ENCODE measurements at places on chromosomes 11 and 22.

DNA sequence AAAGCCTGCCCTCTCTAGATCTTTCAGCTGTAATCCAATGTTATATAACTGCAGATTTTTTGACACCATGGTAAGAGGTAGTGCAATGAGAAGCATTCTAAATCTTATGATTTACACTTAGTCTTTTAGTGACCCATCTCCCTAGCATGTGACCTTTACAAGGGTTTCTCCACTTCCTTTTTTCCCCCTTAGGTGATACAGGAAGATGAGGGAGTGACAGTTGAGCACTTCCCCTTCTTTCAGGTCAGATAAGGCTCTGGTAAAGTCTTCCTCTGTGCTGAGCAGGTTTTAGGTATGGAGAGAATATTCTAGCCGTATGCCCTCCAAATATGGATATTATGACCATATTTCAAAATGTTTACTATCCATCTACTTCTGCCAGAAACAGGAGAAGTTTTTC lies 753.6 kb downstream of the JRKL start:
- DNase-seq, result no peak

DNA sequence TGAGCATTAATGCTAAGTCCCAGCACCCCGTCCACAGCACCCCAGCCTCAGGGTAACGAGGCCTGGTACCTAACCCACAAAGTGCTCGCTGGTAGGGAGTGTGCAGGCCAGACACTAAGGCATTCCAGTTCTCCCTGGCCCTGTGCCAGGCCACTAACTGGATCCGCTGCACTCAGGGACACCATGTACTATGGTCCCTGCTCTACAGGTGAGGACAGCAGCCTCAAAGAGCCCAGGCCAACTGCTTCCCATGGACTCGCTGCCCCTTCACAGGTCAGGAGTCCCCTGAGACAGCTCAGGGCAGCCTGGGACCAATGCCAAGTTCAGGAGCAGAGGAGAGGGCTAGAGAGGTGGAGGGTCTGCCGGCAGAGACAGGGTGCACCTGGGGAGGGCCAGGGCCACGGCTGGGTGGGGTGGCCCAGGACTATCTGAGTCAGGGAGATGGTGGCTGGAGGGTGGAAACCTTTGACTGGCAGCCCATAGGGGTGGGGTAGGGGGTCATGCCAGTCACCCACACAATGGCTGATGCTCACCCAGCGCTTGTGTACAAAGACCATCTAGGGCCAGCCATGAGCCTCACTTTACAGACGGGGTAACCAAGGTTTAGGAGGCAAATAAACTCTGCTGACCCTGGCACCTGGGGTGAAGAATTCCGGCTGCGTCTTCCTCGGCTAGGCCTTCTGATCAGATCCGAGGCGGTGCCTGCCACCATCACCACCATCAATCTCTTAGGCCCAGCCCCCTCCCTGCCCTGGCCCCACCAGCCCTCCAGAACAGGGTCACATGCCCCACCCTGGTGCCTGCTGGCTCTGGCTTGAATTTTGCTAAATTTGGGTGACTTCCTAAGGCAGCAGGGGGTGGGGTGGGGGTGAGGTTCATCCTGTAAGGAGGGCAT lies 5.6 kb downstream of the OSBPL5 start:
- DNase-seq, result peak; percentile 24

GRCh38 chr11:33317662-33318061 lies 60.5 kb downstream of the HIPK3 start:
- no peak for DNase-seq

DNA sequence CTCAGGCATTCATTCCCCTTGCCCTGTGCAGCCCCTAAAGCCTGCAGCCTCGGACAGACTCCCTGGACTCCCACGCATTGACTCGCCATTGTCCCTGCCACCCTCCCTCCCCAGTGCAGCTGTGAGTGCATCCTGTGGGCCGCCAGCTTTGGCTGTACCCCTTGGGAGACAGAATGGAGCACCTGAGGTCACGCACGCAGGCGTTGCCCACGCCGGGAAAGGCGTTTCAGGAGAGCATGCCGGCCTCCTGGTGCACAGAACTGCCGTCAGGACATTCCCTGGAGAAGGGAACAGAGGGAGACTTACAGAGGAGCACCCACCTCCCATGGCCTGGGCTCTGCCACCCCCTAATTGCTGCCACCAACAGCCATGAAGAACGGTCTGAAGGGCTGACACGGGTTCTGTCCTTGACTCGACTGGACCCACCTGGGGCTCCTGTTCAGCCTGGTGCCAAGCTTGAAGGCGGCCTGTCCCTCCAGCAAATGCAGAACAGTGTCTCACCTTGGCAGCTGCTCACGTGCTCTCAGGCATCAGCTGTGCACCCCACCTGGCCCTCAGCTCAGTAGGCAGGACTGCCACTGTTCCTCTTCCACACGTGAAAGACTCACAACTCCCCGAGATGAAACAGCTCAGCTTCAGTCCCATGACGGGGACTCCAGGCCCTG lies 503.8 kb downstream of the BRD1 start:
- no peak for DNase-seq

DNA sequence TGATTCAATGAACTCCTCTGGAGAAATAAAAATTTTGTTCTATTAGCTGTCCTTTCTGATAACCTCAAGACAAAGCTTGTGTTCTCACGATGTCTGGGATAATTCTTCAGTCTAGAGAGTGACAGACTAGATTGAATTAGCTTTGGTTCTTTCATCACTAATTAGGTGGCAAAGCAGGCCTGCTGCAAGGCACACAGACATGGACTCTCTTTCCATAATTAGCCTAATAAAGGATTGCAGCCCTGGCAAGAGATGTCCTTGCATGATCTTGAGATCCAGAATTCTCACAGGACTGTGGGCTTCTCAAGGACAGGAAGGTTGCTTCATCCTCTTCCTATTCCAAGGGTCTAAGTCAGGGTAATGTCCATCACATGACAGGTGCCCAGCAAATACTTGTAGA lies 245.6 kb upstream of the ZC3H12C start:
- DNase-seq, result no peak

GRCh38 chr11:72613977-72614376 lies 60.2 kb downstream of the PDE2A start:
- DNase-seq, result no peak

DNA sequence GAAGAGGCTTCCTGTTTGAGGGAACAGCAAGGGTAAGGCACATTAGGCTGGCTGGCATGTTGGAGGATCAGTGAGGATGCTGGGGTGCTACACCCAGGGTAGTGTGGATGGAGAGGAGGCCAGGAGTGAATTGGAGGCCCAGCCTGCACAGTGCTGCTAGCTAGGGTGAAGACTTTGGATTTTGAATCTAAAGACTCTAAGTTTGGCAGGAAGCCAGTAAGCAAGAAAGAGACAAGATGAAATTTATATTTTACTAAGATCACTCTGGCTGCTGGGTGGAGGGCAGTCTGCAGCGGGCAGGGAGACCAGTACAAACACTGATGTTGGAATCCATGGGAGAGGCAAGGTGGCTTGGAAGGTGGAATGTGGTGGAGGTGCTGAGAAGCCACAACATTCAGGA lies 43.6 kb downstream of the TSPAN18 start:
- DNase-seq, result no peak

DNA sequence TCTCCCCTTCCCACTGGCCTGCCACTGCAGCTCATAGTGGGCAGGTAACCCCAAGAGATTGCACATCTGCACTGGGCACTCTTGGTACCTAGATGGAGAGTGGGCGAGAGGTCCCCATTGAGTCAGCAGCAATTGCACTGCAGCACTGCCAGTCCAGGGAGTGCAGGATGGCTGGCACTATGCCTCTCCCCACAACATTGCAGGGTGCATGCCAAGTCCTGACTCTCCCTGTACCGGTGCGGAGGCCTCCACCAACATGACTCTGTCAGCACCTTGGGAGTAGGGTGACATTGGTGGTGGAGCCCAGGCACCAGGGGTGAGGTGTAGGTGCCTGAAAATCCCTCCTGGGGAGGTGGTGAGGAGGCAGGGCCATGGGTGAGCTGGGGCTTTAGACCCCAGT lies 82.2 kb downstream of the TRAF6 start:
- no peak for DNase-seq

DNA sequence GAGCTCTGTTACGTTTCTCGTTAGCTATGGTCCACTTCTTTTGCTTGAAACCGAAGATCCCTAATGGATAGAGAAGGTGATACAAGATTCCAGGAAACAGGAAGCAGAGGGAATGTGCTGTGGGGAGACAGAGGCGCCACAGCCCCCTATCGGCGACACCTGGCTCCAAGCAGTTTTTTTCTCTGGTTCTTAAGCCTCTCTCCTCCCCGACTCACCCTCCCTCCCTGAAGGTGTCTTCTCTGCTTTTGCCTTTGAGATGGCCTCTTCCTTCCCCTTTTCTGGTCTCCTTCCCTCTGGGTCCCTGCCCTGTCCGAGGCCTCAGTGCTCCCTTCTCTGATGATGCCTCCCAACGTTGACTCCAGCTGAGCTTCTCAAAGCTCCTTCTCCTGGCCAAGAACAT lies 14.2 kb upstream of the APOBEC3A start:
- DNase-seq, result no peak

DNA sequence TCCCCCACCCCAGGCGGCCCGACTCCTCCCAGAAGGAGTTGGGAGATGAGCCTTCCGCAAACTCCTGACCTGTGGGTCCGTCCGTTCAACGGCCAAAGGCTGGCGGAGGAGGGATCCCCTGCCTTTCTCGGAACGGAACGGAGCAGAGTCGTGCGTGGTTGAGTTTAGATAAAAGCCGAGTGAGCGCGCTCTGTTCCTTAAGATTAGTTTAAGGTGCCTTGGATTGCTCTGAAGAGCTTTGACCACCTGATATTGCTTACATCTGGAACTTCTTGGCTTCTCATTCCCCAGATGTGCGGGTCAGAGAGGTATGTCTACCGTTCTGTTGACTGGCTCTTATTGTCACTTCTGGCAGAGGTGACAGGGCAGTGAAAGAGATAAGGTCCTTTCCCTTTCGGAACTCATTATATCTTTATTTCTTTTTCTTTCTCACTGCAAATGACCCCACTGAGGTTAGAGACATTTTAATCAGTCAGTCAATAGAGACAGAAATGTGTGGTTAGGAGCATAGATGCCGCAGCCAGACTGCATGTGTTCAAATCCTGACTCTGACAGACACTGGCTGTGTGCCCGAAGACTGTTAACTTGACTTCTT lies at the start of gene TRIM6:
Gene TRIM6 (plus strand): TSS at position 31 of the 595 bp plus-strand sequence. CDS start 261 bp downstream, at position 292.
- peak; percentile 23 for DNase-seq

- no peak for DNase-seq
Measured at GRCh38 chr11:116862951-116863350, 25.5 kb upstream of the APOA1 start.

DNA sequence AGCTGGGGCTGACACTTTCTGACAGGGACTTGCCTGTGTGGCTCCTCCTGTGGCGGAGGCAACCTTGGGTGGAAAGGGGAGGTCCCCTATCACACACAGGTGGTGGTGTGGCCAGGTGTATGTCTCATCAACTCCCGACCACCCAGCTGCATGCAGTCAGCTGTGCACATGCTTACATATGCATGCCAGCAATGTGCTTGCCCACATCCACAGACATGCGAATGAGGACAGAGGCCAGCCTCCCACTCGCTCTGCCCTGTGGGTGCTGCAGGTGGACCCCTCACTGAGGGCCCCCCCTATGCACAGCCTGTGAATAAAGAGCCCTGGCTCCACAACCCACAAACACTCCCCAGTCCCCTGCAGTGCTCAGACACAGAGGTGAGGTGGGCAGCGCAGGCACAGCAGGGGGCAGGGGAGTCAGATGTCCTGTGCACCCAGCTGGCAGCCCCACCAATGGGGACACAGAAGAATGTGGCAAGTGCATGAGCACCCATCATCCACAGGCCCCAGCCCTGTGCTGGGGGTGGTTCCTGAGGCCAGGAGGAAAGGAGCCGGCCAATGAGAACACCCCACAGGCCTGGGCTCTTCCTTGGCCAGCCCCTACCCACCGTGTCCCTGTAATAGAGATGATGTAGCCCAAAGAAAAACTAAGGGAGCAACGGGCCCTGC lies 9.5 kb downstream of the GNB1L start:
- no peak for DNase-seq

GRCh38 chr11:813456-814096 lies 3.8 kb downstream of the RPLP2 start:
- DNase-seq, result no peak

- no peak for DNase-seq
Measured at GRCh38 chr22:33111491-33111890, 53.3 kb upstream of the SYN3 start.

DNA sequence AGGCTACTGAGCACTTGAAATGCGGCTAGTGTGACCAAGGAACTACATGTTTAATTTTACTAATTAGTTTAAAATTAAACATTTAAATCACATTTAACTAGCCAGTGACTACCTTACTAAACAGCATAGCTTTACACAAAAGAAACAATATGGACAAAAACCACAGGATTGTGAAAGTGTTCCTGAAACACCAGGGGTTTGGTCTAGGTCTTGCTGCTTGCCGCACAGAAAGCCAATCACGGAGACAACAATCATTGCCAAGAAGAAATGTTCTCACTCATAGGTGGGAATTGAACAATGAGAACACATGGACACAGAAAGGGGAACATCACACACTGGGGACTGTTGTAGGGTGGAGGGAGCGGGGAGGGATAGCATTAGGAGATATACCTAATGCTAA lies 309.5 kb downstream of the C11orf87 start:
- no peak for DNase-seq

GRCh38 chr11:1738380-1738779 lies 12.0 kb downstream of the IFITM10 start:
- DNase-seq, result no peak

DNA sequence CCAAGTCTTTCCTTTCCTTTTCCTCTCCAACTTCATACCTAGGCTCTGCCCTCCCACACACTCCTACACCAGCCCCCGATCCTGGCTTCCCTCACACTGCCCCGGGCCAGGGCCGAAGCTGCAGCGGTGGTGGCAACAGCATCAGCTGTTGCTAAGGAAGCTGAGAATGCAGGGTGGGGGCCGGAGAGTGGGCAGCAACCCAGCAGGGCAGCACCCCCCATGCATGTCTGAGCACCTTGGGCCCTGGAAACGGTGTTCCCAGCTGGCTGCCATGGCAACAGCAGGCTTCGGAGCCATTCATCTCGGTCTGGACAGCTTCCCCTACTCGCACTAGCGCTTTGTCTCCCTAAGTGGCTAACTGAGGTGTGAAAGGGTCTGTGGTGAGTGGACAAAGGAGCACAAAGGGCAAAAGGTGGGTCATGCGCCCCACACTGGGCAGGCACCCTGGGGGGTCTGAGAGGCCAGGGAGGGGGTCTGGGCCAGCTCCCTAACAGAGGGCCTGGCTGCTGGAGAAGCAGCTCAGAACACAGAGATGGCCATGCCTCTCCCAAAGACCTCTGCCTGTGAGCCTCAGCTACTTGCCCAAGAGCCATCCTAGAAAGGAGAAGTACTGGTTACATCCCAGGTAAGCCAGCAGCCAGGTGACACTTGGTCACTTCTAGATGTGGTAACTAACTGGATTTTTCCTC lies 42.1 kb upstream of the JAM3 start:
- DNase-seq, result no peak

- peak; percentile 33 for DNase-seq
Measured at GRCh38 chr22:25777870-25778269, 35.9 kb downstream of the MYO18B start.
